ENCODE measurements at places on chromosomes 16 and 17.

DNA sequence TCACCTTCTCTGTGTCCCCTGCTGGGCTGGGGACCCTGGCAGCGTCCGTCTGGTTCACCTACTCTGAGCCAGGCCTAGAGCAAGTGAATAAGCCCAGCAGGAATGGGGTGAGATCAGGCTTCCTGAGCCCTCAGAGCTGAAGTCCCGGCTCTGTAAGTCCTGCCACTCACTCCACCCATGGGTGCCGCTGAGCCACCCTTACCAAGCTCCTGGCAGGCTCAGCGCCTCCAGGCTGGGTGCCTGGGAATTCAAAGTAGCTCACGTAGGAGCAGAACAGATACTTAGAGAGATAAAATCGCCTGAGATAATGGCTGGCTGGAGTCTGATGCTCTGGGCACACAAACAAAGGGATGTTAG is 9.8 kb upstream of the LASP1NB start:
- peak; percentile 4 for DNase-seq

DNA sequence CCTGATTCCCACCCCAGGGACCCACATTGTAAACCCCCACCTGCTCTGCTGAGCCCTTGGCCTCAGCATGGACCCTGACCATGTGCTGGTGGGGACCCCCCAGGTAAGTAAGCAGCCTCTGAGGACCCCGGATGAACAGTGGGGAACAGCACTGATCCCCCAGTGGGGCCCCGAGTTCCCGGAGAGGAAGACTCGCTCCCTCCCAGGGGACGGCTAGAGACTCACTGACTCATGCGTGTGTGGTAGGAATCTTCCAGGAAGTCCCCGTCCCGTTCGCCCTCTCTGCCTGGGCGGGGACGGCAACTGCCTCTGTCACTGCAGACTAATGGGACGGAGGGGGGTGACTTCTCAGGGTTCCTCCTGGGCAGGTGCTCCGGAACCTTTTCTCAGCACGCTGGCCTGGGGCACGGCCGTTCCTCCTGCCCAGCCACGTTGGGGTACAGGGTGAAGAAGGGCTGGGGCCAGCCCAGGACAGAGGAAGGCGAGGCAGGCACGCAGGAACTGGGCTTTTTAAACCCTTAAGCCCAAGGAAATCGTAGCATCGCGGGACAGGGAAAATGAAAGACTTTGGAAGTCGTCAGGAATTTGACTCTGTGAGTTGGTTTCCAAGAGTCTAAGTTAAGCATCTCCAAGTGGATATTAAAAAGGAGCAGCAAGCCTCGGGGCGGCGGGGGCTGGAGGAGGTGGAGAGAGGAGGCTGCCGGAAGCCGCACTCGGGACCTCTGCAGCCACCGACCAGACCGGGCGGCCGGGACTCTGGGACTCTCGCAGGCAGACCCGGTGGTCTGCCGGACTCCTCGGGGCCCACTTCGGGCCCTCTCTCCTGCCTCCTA is 178.7 kb downstream of the SEC14L1 start:
- DNase-seq, result peak; percentile 68

DNA sequence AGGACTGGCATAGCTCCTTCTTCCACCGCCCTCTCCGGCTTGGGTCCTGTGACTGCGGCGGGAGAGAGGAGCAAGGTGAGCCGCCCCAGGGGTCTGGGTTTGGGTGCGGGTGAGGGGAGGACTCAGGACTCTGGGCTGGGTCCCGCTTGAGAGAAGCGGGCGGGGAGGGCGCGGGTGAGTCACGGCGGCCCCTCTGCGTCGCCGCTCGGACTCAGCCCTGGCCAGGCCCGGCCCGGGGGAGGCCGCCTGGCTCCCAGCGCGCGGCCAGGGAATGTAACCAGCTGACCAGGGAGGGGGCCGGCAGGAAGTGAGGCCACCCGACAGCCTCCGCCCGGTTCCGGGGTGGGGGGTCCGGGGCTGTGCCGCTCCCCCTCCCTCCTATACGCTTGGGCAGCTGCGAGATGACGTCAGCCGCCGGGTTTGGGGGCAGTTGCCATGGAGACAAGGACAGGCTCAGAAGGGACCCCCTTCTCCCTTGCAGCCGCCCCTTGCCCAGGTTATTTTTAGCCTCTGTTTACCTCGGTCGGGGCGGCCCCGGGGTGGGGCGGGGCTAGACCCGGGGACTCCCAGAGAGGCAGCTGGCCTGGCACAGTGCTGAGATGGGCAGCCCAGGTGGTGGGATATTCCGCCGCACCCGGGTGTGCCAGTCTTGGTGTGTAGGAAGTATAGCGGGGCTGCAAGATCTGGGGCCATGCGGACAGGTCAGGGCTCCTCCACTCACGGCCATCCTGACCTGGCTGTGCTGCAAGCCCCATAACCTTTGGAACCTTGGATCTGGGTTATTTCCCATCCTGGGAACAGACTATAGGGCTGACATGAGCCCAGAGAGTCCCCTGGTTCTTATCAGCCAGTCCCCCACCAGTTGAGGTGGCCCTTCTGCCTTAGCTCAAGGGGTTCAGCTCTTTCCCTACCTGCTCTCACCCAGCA is 1.6 kb downstream of the RIPOR1 start:
- DNase-seq, result peak; percentile 81

DNA sequence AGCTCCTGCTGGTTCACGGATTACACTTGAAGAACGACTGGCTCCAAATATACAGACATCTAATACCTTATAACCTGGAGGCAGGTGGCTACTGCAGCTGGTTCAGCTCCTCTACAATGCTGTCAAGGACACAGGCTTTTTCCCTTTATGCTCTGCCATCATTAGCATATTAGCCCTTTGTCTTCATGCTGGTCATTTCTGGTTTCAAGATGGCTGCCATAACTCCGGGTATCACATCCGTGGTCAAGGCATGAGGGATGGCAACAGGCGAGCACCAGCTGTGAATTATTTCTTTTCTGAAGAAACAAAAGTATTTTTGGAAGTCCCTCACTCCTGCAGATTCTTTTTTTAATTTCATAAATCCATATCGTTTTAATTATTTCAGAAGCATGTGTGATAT is 124.3 kb upstream of the MED13 start:
- DNase-seq, result no peak

- DNase-seq, result no peak
Observed at GRCh38 chr16:70736465-70737376, 50.9 kb upstream of the MTSS2 start.

DNA sequence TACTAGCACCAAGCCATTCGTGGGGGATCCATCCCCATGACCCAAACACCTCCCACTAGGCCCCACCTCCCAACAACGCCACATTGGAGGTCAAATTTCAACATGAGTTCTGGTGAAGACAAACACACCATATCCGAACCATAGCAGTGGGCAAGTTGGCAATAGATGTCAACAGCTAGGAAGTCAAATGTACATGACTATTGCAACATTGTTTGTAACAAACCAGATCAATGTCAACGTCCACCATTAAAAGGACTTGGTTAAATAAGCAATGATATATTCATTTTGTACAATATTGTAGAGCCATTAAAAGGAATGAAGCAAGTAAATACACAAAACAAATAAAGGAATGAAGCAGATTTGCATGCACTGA is 26.5 kb upstream of the CIITA start:
- no peak for DNase-seq
